ENCODE measurements at places on chromosomes 16 and 17.

DNA sequence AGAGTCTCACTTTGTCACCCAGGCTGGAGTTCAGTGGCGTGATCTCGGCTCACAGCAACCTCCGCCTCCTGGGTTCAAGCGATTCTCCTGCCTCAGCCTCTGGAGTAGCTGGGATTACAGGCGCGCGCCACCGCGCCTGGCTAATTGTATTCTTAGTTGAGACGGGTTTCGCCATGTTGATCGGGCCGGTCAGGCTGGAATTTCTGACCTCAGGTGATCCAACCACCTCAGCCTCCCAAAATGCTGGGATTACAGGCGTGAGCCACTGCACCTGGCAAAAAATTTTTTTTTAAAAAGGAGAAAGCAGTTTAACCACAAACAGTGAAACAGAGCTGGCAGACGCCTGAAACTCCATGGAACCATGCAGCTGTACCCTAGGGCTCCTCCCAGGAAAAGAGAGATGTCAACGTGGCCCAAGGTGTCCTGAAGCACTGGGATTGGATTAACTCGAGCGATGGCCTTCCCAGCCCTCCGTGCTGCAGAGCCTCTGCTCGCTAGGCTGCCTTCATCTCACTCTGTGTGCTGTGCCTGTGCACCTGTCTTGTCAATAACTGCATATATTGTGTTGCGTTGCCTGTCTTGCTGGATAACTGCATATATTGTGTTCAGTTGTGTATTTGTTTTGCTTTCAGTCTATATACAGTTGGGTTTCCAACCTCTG lies 29.6 kb upstream of the FOXK2 start:
- peak; percentile 70 for DNase-seq

GRCh38 chr17:78568494-78569115 lies 8.6 kb downstream of the DNAH17 start:
- DNase-seq, result no peak

DNA sequence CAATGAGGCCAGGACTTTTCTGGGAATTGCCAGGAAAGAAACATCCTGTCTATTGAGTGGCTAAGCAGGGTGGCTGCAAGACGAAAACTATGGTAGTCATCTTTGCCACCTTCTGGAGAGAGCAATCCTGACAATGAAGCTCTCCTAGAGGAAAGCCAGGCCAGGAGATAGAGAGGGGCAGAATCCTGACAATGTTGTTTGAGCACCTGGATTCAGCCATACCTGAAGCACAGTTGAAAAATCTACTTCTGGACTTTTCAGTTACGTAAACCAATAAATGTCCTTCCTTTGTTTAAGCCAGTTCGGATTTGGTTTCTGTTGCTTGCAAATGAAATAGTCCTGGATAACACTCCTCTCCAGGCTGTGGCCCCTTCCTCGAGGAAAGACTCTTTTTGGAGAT lies 9.4 kb downstream of the P2RX1 start:
- no peak for DNase-seq

DNA sequence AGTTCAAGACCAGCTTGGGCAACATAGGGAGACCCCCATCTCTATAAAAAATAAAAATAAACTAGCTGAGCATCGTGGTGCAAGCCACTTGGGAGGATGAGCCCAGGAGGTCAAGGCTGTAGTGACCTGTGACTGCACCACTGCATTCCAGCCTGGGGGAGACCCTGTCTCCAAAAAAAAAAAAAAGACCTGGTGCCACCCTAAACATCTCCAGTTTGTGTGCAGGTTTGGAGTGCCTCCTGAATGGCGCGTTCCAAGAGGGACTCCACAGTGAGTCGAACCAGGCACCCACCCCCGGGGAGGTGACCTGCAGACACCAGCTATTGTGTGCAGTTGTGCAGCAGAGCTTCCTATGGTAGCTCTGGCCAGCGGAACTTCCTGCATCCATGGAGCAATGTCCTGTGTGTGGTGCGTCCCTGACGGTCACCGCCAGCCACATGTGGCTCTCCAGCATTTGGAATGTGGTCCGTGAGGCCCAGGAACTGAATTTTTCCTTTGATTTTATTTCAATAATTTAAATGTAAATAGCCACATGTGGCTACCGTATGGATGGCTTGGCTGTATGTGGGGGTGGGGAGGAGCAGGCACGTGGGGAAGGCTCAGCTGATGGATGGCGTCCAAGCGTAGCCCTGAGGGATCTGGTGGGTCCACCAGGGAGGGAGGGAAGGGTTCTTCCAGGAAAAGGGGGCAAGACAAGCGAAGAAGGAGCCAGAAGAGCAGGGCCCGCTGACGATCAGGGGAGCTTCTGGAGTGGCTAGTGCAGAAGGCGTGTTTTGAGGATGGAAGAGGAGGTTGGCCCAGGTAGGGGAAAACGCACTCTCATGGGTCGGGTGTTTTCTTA lies 107.1 kb upstream of the GSE1 start:
- DNase-seq, result no peak

DNA sequence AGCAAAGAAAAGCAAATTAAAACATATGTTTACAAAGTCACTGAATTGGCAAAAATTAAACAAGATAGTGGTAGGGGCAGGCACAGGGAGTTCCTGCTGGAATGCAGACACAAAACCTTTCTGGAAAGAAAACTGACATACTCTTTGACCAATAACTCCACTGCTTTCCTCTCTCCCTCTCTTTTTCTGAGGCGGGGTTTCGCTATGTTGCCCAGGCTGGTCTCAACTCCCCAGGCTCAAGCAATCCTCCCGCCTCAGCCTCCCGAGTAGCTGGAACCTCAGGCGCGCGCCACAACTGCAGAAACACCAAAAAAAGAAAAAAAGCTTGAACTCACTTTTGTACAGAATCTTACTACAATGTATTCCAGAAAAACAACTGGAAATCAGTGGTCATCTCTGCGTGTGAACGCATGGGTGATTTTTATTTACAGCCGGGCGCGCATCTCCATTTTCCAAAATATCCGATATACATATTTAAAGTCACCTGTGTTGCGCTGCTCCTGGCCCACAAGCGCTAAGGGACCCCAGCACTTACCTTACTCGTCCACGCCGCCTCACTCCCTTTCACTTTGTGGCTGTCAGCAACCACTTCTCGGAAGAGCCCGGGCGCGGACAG lies 480 bp downstream of the TXNL4B start:
- no peak for DNase-seq

- DNase-seq, result no peak
These were observed 17.1 kb downstream of the FOXJ1 start for GRCh38 chr17:76123749-76124581.
